ENCODE measurements at places on chromosomes 3 and 15.

DNA sequence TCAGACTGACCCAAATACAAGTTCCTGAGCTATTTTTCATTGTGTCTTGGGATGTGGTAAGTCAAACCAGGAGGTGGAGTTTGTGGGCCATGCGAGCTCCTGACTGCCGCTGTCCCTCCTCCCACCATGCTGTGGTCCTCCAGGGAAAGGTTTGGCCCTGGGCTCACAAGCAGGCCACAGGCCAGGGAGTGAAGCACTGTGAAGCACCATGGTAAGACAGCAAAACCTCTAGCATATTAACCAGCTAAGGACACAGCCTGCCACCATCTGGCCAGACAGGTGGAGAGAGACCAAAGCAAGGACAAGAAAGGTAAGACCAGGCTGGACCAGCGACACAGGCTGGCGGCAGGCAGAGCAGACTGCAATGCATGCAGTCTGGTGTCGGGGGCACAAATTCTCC lies 15.3 kb downstream of the RAB43 start:
- no peak for DNase-seq

DNA sequence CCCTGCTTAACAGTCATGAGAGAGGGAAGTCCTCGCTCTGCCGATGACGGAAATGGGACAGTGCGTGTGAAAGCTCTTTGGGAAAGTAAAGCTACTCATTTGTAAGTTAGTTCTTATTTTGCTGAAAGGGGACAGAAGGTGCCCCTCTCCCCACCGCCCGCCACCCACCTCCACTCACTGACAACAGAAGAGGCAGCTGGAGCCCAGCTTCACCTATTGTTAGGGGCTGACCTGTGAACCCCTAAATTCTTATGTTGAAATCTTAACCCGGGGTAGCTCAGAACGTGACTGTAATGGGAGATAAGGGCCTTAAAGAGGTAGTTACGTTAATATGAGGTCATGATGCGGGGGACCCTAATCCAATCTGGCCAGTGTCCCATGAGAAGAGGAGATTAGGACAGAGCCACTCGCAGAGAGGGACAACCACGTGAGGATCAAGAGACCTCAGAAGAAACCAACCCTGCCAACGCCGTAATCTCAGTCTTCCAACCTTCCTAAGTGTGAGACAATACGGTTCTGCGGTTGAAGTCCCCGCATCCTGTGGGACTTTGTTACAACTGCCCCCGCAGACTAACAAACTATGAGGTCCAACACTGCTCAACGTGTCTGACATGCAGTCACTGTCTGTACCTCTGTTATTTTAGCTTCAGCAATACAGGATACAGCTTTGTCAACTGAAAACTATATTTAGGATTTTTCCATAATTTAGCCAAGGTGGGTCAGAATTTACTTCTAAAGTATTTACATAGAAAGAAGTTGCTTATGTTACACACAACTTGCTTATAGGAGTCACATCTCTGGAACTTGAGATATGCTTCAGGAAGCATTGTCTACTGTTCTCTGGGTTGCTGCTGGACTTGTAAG lies 51.7 kb downstream of the PCSK6 start:
- DNase-seq, result no peak

DNA sequence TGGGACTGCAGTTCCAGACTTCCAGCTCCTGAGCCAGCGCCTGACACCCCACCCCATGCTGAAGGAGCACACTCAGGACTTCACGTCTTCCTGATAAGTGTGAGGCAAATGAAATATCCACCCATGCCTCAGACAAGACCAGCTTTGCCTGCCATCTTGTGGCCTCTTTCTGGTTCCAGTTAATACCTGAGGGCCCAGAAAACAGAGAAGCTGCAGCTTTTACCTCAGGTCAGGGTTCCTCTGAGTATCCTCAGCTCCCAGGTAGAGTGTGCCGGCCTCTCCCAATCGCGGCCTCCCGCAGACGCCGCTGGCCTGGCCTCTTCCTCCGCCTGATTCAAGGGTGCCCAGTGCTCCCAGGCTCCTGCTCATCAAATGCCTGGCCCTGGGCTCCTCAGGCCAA lies 5.1 kb upstream of the KLHL6 start:
- DNase-seq, result no peak

GRCh38 chr3:128190501-128190900 lies 37.2 kb downstream of the EEFSEC start:
- no peak for DNase-seq

DNA sequence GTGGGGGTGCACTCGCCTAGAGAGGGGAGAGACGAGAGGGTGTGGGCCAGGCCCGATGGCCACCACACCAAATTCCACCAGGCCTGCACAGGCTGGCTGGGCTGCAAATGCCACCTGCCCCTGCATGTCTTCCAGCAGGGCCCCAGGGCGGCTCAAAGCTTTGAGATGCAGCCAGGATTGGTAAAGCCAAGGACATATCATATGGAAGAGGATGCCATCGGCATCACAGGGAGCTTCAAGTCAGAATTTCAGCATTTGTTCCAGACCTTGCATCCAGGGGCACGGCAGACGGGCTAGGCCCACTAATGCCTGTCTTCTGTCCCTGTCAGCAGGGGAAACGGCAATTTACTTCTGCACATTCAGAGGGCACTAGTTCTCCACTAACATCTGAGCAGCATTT lies 97.8 kb downstream of the NUP210 start:
- no peak for DNase-seq

- peak; percentile 98 for DNase-seq
Measured at GRCh38 chr15:80588801-80589200, 106.3 kb upstream of the ABHD17C start.

GRCh38 chr15:51067510-51067909 lies 27.2 kb downstream of the TNFAIP8L3 start:
- DNase-seq, result no peak

- DNase-seq, result no peak
Measured at GRCh38 chr3:189941125-189941524, 179.6 kb downstream of the P3H2 start.

DNA sequence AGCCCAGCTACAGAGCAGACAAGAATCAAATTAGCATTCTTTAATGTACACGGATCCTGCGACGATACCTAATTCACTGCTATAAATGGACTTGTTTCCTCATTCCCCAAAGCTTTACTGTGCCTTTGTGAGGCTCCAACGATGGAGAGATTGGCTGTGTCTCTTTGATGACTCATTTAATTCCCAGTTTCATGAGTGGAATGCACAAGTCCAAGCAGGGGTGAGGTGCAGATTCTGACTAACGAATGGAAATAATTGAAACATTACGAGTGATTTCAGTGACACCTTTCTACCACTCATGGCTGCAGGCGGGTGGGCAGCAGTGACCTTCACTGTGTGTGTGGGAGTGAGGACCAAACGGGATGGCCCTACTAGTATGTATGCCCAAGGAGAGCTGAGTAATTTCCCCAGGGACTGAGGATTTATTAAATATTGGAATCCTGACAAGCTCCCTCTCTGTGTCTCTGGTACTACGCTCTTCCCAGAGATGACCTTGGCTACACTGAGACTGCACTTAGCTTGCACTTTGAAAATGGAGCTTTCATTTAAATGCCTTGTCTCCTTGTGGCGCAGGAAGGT lies 156.7 kb downstream of the CACNA2D3 start:
- DNase-seq, result peak; percentile 34

DNA sequence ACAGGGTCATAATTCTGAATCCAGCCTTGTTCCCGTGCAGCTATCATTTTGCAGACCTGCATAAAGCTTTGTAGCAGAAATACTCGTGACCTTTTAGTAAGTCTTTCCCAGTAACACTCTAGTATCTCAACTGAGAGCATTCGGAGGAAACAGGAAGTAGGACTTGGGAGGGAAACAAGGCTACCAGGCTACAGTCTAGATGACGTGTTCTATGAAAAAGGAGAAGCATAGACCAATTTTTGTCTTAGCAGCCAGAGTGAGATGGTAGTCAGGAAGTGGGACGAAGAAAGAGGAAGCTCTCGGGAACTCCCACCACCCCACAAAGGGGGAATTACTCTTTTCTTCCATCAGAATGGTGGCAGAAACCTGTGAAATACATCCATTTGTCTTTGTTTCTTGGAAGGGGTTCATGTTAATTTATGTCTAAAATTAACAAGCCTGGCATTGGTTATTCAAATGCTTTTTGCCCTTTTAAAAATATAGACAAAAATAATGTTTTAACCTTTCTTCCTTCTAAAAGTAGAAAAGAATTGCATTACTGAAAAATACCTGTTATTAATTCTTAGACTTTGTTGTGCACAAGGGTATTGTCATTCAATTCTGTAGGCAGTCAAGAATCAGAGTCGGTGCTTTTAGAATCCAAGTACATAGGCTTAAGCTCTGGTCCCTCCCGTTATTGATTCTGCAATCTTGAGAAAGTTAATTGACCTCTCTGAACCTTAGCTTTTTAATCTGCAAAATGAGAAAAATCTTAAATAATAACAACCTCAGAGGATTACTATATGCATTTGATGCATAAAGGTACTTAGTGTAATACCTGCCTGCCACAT lies 1.6 kb upstream of the SUCNR1 start:
- peak; percentile 43 for DNase-seq

GRCh38 chr3:52962160-52962559 lies 64.8 kb upstream of the STIMATE start:
- DNase-seq, result no peak

- DNase-seq, result no peak
Measured at GRCh38 chr3:17861476-17861875, 119.0 kb upstream of the TBC1D5 start.

DNA sequence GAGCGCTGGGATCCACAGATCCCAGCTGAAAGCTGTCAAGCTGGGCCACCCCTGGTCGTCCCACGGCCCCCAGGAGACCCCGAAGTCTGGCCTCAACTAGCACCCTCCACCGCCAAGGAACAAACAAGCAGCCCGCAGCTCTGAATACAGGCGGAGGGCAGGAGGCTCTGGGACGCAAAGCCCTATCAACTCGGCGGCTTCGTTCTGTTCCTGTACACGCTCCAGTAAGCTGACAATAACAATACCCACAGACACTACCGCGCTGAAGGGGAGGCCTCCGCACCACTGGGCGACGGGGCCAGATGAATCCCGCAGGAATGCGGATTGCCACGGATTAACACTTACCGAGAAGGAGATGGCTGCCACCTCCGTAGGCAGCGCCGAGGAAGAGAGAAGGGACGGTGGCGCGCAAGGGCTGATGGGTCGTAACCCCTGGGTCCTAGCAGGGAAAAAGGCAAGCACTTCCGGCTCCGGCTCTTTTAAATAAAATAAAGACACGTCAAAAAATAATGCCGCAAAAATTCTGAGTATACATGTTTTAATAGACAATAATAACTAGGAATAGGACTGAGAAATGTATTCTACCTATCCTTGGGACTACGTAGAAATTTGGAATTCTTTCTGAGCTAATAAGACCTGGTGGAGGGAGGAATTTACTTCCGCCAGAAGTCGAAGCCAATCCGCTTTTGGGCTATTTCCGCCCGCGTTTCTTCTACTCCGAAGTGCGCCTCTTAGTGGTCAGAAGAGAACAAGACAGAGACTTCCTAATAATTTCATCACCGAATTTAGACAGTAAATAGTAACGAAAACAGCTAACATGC lies at the start of gene RPL32:
Gene RPL32 (minus strand): TSS at position 417 of the 821 bp plus-strand sequence. CDS start 1,328 bp downstream, outside the sequence.
- peak; percentile 98 for DNase-seq

DNA sequence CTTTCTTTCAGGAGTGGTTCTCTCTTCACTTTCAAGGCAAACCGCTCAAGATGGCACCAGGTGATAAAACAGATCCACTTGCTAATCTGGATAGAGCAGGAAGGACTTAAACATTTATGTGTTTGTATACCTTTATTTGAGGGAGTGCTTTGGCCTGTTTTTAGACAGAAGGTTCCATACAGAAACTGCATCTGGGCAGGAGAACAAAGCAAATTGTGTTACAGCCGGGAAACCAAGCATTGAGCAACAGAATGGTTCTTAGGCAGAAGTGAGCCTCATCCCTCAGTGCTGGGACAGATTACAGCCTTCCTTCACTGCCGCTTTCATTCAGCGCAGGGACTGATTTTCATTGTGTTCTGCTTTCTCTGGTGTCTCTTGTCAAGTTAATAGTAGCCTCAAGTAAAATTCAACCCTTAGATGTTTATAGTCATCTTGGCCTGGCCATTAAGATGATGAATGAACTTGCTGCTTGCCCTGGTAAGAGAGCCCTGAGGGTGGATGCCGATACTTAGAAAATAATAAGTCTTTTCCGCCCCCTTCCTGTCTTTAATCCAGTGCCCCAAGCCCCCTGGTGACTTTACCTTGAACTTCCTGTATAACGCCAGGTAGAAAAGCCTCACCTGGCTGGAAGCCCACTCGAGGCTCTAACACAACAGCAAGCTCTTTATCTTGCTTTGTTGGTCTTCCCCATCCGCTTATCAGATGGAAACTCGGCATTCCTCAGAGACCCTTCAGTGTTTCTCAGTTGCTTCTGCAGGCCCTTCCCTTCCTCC lies 168.0 kb upstream of the CTDSPL start:
- no peak for DNase-seq
